SHP77 (cell line): ENCODE measurements at places on chromosomes 2 and 18.

- no peak for DNase-seq
Measured at GRCh38 chr2:163462993-163463392, 272.8 kb downstream of the FIGN start.

DNA sequence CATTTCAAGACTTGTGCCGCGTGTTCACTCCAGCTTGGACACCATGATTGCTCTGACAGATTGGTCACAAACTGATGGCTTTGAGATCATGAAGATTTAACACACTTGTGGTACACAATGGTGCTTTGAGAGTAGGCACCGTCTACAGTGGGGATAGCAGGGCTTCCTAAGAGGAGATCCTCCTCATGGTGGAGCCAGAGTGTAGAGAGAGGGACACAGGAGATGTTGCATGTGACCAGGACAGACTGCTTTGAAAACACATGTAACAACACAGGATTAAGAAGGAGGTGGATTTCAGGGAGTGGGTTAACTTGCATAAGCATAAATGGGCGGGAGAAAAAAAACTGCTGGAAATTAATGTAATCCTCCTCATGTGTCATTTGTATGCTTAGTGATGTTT is 95.7 kb upstream of the LINC00305 start:
- peak; percentile 23 for DNase-seq

DNA sequence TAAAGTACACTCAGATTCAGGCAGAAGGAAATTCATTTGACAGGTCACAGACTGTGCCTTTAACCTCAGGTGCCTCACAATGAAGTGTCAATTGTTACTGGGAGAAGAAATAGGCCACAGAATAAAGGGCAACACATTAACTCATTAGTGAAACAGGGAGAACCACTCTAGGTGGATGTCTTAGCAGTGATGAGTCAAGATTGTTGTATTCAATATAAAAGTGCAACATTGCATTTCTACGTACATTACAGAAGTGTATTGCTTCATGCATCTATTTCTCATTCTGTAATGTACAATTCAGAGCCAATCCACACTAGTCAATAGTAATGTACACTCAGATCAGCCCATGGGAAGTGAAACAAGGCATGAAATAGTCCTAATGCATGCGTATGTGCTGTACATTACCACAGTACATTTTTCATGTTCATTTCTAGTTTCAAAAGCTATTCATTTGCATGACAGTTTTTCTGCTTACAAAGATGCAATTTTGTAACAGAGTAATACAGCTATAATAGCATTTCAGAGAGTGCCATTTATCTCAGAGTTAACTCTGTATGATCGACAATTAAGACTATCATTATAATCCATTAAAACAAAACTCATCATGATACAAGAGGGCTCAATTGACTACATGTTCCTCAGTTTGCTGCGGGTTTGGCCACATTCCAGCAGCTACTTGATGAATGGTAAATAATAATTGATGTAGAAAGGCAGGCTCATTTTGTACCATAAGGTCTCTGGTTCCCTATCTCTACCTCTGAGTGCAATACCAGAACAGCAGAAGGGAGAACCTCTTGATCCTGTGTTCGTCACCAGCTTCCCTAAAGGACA is 12.2 kb upstream of the ARL5A start:
- no peak for DNase-seq

DNA sequence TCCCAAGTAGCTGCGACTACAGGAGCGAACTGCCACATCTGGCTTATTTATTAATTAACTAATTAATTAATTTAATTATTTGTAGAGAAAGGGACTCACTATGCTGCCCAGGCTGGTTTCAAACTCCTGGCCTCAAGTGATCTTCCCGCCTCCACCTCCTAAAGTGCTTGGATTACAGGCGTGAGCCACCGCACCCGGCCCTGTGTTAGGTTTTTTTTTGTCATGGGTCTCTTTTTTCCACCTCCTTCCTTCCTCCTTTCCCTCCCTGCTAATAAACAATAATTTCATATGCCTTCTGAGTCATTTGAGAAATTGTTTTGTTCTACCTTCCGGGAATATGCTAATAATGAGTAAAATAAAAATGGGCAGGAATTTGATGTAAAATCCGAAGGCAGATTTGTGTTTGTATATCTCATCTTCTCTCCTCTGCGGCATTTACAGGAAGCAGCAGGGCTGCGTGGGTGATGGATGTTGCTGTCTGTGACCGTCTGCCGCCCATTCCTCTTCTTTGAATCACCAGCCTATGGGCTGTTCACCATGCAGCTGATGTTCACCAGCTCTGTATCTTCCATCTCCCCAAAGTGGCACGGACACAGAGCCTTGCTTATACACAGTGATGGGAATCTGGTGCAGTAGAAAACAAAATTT is 89.9 kb downstream of the ACSL3 start:
- DNase-seq: peak; percentile 26

- DNase-seq: no peak
Measured at GRCh38 chr2:37315364-37315763, 9.3 kb downstream of the PRKD3 start.

DNA sequence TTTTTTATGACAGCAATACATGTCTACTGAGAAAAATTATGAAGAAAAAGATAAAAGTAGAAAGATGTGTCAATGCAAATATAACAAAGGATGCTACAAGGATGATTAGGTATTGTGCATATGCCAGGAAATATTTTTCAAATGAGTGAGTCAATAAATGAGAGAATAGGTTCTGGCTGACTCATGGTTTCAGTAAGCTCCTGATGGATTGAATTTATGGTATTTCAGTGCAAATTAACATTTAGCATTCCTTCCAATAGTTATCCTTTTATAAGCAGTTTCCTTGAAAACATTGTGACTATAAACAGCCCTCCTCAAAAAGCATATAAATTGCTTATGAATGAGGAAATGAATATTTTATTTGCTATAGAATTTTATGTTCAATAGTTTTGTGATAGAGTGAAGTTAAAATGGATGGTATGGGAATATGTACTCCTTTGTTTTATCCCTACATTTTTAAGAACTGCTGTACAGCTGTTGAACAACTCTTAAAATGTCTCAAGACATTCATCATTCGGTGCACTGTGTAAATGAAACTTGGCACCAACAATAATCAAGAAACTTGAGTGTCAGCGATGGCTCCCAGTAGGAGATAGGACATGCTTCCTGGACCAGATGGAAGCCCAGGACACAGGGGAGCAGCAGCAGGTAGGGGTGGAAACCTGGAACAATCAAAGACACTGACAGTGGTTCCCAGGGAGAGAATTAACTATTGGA is 144.7 kb downstream of the PMAIP1 start:
- DNase-seq: no peak

DNA sequence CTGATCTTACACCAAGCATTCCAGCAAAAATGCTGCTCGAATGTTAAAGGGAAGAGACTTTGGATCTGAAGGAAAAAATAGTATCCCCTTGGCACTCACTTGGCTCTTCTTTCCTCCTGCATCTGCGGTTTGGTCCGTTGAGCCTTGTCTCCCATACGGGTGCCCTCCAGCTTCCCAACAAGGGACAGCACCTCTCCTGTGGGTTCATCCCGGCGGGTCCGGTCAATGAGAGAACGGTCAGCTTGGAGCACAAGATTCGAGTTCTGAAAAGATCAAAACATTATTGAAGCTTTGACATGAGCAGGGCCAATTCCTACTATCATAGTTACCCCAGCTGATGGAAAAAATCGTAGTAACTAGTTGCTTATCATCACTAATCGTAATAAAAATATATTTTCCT is 740 bp downstream of the SNRNP200 start:
- DNase-seq: no peak
